Mesenteric fat pad (tissue), 1 donor: ENCODE measurements at places on chromosomes 7 and 10. TPM values are rescaled to one million over a fixed set of nuclear protein-coding genes. Genes with fewer than 3 reads are reported as not detected.

- DNase-seq, result no peak
Observed at GRCh38 chr10:89813546-89813945, 112.2 kb downstream of the KIF20B start.

- DNase-seq, result no peak
Observed at GRCh38 chr10:121236621-121237020, 361.6 kb downstream of the FGFR2 start.

DNA sequence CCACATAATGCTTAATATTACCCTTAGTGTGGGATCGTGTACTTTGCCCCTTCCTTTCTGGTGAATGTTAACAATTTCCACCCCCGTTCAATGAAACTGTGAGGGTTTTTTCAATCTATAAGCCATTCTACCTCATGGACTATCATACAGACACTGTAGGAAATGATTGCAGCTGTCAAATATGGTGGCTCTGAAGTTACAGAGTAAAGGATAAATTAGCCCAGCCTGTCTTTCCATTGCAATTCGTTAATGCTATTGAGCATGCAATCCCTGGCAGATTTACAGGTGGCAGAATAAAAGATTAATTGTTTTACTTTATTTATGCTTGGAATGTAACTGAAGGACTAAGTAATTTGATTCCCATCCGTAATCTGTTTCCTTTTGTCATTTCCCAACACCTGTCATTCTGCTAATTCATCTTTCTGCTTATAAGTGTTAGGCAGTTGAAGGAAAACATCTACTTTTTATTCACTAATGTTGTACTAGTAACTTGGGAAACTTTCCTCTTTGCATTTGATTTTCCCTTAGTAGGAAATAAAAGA lies 1211.6 kb upstream of the LRRN3 start:
- no peak for DNase-seq

The ZKSCAN1 gene
- total RNA-seq, result 58.9 TPM

The CYP26C1 gene
- 0.22 TPM for total RNA-seq

DNA sequence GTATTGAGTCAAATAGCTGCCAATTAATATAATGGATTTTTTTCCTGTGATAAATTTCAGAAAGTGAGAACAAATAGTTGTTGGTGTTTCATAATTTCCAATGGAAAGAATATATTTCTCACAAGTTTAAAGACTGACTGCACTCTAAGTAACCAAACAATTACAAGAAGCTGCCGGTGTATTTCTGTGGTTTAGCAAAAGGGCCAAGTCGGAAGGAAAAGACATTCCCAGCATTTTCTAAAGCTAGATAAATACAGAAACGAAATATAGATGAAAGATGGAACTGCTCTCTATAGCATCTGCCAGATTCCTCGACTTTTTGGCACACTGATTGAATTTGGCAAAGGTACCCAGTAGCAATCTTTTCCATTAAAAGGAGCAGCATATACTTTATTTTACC lies 92.7 kb upstream of the MKX start:
- no peak for DNase-seq

GRCh38 chr10:127337801-127338200 lies 141.4 kb upstream of the INSYN2A start:
- no peak for DNase-seq

GRCh38 chr10:93300288-93300917 lies 181.7 kb downstream of the MYOF start:
- no peak for DNase-seq
